Spleen (tissue), 13 donors: ENCODE measurements at places on chromosomes 5 and 9. TPM values are rescaled to one million over a fixed set of nuclear protein-coding genes. Genes with fewer than 3 reads are reported as not detected.

DNA sequence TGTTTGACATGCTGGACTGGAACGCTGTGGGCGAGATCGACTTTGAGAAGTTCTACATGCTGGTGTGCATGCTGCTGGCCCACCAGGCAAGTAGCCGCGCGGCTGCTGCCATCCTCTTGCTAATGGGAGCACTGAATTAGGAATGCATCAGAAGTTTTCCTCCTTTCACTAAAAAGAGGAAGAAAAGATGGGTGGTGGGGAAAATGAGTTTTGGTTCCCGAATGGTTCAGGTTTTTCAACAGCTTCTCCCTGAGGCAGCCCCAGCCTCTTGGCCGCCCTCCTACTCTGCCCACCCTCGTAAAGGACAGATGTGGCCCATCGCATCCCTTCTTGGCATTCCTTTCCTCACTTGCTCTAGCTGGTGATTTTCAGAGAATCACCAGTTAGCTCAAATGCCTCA is 5.5 kb downstream of the EFCAB9 start:
- no peak for DNase-seq
- no peak overlapping the region for H3K4me3 ChIP-seq
- no peak overlapping the region for H3K27ac ChIP-seq
- no peaks in the 10 kb centered on the region for H3K36me3 ChIP-seq

The SHC3 gene
- 0.04 TPM for polyA plus RNA-seq

The ADAMTS13 gene
- polyA plus RNA-seq, result 3.9 TPM

GRCh38 chr5:87674235-87674634 is 261.5 kb upstream of the CCNH start:
- H3K4me1 ChIP-seq, result no peaks in the 10 kb centered on the region
- H3K4me3 ChIP-seq, result no peak overlapping the region
- no peaks in the 10 kb centered on the region for H3K27me3 ChIP-seq
- no peak overlapping the region for H3K27ac ChIP-seq
- DNase-seq, result no peak
- H3K36me3 ChIP-seq, result no peaks in the 10 kb centered on the region

- H3K4me1 ChIP-seq, result no peaks in the 10 kb centered on the region
- DNase-seq, result no peak
- H3K36me3 ChIP-seq, result no peaks in the 10 kb centered on the region
- no peaks in the 10 kb centered on the region for H3K27me3 ChIP-seq
Observed at GRCh38 chr5:142644640-142645361, 41.1 kb downstream of the FGF1 start.

The NMUR2 gene
- polyA plus RNA-seq, result not detected

GRCh38 chr5:1182633-1183423 is 18.6 kb upstream of the SLC6A19 start:
- H3K36me3 ChIP-seq, result no peaks in the 10 kb centered on the region
- H3K27me3 ChIP-seq, result no peaks in the 10 kb centered on the region
- H3K27ac ChIP-seq, result no peak overlapping the region
- peak; percentile 51 for DNase-seq

GRCh38 chr5:4197151-4197550 is 601.5 kb downstream of the IRX1 start:
- H3K27me3 ChIP-seq, result no peaks in the 10 kb centered on the region
- H3K36me3 ChIP-seq, result no peaks in the 10 kb centered on the region
- H3K4me3 ChIP-seq, result no peak overlapping the region
- H3K27ac ChIP-seq, result no peak overlapping the region
- no peak for DNase-seq
- no peaks in the 10 kb centered on the region for H3K4me1 ChIP-seq

The AQP7 gene
- polyA plus RNA-seq, result 2.6 TPM

GRCh38 chr5:169024421-169024820 is 276.5 kb downstream of the SLIT3 start:
- H3K4me3 ChIP-seq, result no peak overlapping the region
- DNase-seq, result no peak
- no peaks in the 10 kb centered on the region for H3K4me1 ChIP-seq
- no peak overlapping the region for H3K27ac ChIP-seq
- H3K36me3 ChIP-seq, result no peaks in the 10 kb centered on the region

DNA sequence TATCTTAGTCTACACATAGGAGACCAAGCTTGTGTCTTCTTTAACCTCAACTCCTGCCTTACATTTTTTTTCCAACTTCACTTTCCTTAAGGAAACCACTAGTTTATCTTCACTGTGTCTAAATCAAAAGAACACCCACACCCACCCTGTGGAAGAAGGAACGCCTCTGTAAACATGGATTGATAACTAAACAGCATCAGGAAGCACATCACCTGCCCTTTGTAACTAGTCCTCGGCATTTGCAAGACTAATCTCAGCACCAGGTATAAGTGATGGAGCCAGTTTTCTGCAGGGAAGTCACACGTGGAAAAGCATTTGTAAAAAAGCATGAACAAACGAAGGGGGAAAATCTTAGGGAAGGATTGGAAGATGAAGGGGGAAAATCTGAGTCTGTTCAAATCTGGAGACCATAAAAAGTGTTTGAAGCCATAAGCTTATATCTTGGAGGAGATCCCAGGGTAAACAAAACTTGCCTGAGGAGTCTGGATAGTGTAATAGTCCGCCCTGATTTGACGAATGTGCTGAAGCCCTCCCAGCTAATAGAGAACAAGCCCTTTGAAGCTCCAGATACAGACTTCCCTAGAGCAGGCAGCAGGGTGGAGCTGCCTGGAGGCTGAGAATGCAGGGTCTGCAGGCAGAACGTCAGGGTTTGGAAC is 117.3 kb upstream of the LHFPL2 start:
- H3K4me3 ChIP-seq, result no peak overlapping the region
- no peaks in the 10 kb centered on the region for H3K36me3 ChIP-seq
- DNase-seq, result no peak
- no peaks in the 10 kb centered on the region for H3K4me1 ChIP-seq

- no peaks in the 10 kb centered on the region for H3K36me3 ChIP-seq
- no peaks in the 10 kb centered on the region for H3K27me3 ChIP-seq
- no peak for DNase-seq
- H3K4me1 ChIP-seq, result no peaks in the 10 kb centered on the region
- H3K4me3 ChIP-seq, result no peak overlapping the region
Observed at GRCh38 chr9:4193391-4193790, 106.5 kb downstream of the GLIS3 start.
